ENCODE measurements at places on chromosomes 1 and 21.

GRCh38 chr21:32100423-32100822 is 178.4 kb downstream of the MIS18A start:
- DNase-seq, result no peak

DNA sequence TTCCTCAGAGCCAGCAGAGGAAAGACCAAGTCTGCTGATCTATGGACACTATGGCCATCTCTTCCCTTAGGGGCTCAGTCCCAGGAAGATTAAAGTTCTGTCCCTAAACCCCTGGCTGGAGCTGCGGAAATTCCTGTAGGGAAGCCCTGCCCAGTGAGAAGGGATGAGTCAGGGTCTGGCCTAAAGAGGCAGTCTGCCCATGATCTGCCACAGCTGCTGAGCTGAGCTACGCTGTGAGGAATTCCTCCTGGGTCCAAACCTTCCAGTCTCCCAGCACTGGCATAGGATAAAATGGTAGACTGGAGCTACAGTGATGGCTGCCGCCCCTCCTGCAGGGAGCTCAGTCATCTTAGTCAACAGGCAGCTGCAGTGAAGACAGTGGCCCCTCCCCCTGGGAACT is 213.7 kb downstream of the BRINP2 start:
- no peak for DNase-seq

GRCh38 chr1:156160000-156160742 is 6.8 kb downstream of the SEMA4A start:
- no peak for DNase-seq

- no peak for DNase-seq
Measured at GRCh38 chr1:103220631-103221041, 112.3 kb upstream of the COL11A1 start.
